ENCODE measurements at places on chromosomes 1 and 21. TPM values are rescaled to one million over a fixed set of nuclear protein-coding genes. Genes with fewer than 3 reads are reported as not detected.

Gene HPCA
- 1.3 TPM for total RNA-seq

Gene LIPI
- total RNA-seq = not detected

Gene SLFNL1
- total RNA-seq = 0.51 TPM

GRCh38 chr1:180366371-180367068 lies 135.9 kb downstream of the ACBD6 start:
- ATAC-seq = peak; percentile 82

GRCh38 chr1:209080170-209080781 lies 503.2 kb upstream of the CAMK1G start:
- no peak for ATAC-seq

DNA sequence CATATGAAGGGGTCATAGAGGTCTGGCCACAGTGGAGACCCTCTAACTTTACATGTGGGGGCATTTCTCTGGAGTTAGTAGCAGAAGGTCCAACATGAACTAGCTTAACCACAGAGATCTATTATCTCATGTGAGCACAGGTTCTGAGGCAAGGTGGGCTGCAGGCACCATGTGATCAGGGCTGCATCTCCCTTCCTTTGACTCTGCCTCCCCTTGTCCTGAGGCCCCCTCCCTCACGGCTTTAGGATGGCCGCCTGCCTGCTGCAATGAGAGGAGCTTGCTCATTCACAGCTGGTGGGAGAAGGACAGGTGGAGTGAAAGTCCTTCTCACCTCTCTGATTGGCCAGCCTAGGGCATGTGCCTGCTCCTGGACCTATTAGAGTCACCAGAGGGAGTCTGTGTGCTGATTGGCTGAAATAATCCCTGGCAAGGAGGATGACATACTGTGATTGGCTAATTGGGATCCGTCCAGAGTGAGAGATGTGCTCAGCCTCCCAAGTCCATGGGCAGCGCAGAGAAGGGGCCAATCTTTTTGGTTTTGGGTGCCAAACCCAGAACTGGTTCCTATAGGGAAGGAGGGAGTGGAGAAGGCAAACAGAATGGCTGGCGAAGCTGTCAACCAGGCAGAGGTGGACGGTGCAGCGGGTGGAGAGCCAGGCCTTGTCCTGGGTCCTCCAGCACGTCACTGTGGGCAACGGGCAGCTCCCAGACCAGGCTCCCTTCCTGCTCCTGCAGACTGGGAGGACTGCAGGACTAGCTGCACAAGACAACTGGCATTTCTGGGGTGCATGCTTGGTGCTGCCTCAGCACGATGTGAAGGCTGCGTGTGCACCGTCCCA lies 39.4 kb upstream of the C1orf174 start:
- no peak for ATAC-seq

- ATAC-seq = no peak
Observed at GRCh38 chr1:172895761-172896160, 155.0 kb downstream of the TNFSF18 start.

Gene GOLT1A
- total RNA-seq = 0.49 TPM

DNA sequence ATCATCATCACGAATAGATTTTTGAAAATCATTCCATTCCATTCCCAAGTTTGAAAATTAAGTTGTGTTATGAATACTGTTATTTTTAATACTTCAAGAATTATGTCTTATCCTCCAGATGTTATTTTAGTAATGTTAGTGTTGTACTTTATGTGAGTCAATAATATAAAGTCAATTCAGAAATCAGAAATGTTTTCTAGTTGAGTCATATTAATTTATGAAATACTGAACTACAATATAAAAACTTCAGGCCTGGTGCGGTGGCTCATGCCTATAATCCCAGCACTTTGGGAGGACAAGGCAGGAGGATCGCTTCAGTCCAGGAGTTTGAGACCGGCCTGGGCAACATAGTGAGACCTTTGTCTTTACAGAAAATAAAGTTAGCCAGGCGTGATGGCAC lies 38.4 kb upstream of the GPR25 start:
- no peak for ATAC-seq

Gene ROR1
- total RNA-seq = 1.1 TPM

DNA sequence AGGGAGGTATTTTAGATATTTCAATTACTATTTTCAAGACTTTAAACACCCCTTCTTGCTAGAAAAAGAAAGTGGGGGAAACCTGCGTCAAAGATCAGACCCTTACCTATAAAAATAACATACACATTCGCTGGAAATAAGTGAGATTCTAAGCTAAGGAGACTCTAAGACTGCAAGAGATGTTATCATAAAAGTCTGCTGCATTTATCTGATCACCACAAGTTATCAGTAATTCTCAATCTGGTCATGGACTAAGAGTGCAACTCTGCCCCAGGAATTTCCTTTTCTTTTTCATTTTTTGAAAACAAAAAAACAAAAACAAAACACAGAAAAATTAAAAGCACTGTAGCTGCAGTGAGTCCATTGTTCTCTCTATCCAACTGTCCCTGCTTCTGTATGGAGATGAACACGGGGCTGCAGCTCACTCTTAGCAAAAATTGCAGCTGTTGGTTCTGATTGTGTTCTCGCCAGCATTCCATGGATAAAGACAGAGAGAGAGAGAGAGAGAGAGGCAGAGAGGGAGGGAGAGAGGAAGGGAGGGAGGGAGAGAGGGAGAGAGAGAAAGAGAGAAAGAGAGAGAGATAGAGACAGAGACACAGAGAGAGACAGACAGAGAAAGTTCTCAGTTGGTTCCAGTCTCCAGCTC lies 14.1 kb downstream of the XKR8 start:
- ATAC-seq = no peak

DNA sequence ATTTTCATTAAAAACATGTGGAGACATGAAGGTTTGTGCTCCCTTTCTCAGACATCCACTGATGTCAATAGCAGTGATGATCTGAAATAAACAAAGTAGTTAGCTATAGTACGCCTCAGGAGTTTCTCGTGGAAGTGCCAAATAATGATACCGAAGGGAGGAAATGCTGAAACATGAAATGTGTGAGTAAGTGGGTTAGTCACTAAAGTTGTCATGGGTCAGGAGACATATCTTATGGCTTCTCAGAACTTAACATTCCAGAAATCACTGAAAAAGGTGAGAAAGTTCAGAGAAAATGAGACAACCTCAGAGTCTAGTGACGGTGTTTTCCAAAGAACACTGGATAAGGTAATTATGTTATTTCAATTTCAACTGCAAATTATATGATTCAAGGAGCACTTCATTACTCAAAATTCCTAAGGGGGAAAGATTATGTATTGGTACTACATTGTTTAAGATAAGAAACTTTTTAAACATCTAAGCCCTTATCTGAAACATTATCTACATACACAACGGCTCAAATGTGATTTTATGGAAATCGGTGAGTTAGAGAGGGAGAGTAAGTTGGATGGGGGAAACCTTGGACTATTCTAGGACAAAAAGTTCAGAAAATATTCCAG lies 20.6 kb downstream of the NIBAN1 start:
- no peak for ATAC-seq

Gene GPR37L1
- 1.4 TPM for total RNA-seq
